ENCODE measurements at places on chromosomes 2 and 18.

GRCh38 chr2:128834207-128834879 lies 515.7 kb upstream of the HS6ST1 start:
- DNase-seq = no peak

- DNase-seq = no peak
Observed at GRCh38 chr18:49745045-49746014, 68.0 kb downstream of the ACAA2 start.

DNA sequence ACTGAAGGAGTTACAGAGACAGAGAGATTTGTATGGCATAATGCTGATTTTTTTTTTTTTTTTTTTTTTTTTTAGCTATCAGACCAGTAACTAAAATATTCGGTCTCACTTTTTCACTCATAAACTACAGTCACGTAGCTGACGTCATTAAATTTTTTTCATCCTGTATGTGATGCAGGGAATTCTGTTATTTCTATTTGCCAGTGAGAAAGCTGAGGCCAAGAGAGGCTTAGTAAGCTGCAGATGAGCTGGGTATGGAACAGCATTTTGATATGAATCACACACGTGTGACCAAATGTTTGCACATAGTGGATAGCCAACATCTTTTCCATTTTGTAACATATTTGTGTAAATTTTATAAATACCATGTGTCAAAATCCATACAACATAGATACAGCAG lies 79.1 kb upstream of the EPB41L3 start:
- DNase-seq = no peak

DNA sequence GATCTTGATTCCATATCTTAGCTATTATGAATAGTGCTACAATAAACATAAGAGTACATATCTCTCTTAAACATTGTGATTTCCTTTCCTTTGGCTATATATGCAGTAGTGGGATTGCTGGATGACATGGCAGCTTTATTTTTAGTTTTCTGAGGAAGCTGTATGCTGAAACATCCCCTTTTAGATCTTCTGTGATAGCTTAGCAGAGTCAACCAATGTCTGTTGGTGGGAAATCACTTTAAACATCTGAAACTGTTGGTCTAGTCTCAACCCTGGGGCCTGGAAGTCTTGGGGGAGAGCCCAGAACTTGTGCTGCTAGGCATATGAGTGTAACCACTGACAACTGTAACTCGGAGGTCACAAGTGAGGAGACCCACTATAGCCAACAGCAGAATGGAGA lies 378.6 kb upstream of the SLC14A2 start:
- no peak for DNase-seq

DNA sequence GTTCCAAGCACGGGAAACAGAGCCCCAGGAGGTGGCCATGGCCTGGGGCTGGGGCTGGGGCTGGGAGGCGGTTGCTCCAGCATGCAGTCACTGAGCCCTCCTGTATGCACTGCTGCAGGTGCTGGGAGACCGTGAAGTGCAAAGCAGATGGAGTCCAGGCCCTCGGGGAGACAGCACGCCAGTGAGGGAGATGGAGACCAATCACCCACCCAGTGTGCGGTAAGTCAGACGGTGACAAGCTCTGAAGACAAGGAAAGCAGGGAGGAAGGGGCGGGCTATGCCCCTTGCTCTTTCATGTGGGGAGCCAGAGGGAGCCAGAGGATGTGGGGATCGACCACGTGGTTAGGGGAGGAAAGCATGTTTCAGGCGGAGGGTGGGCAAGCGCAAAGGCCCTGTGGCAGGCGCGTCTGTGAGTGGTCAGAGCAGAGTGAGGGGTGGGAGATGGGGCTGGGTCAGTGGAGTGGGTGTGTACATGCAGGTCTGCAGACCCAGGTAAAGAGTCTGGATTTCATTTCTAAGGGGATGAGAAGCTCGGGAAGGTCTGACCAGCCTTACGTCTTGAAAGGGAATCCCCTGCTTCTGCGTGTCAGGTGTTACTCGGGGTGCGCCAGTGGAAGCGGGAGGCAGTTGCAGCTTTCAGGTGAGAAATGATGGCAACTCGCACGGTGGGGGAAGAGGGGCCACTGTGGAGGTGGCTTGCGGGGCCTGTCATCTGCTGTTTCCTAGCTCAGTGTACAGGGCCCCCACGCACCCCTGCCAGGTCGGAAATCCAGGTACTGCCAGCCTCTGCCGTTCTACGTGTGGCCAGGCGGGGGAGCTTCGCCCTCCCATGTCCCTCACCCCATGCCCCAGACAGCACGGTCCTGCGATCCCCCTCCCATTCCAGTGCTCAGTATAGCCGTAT lies 19.4 kb downstream of the RRM2 start:
- DNase-seq = no peak
